GM03348 (cell line): ENCODE measurements at places on chromosomes 7 and 10.

GRCh38 chr7:96217147-96217546, 104.8 kb downstream of the SLC25A13 start:
- DNase-seq = no peak

GRCh38 chr10:97399843-97400545, 1.1 kb downstream of the RRP12 start:
- peak; percentile 59 for DNase-seq

DNA sequence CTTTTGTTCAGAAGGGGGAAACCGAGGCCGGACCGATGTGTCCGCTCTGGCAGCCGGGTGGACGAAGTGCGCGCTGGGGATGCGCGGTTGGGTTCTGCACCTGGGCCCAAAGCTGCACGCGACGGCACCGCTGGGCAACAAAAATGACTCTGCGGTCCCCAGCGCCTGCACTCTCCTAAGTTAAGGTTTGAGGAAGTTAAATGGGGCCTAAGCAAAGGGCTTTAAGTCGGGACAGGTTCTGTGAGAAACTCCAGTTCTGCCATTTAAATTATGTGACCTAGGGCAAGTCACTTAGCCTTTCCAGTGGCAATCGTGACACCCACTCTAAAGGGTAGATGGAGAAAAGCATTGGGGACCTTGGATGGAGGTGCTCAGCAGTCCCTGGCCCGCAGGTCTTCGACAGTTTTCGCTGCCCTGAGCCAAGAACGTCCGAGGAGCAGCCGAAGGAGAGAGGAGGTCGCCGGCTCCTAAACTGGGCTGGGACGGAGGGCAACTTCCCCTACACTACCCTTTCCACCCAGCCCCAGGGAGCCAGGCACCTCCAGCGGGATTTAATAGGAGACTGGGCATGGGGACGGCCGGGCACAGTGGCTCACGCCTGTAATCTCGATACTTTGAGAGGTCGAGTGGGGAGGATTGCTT, 534 bp upstream of the ACBD5 start:
- DNase-seq = peak; percentile 21

GRCh38 chr10:6139470-6139869, 50.6 kb downstream of the RBM17 start:
- no peak for DNase-seq

DNA sequence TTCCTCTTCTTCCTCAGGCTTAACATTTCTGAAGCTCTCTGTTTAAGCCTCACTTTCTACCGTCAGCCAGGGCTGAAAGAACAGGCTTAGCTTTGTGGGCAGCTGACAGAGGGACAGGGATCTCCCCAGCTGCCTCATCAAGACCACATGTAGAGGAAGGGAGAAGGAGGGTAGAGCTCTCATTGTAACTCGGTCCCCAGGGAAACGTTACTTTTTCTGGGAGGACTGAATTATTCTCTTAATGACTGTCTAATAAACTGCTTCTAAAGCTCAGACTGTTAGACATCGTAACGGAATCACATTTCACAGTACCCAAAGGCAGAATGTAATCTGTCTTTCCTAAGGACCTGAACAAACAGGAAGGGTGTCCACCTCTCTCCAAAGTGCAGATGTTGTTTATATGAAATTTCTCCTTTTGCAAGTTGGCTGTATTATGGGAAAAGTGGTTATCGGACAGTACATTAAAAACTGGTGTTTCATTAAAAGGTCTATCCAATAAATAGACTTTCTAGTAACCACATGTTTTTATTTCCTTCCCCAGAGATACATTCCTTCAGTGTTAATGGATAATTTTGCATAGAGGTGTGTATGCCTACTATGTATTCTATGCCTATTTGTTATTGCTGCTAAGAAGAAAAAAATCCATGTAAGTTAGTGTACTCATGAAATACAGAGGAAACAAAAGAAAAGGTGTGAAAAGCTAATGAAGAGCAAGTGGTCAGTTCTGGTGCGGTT, 144.2 kb downstream of the CTTNBP2 start:
- no peak for DNase-seq

DNA sequence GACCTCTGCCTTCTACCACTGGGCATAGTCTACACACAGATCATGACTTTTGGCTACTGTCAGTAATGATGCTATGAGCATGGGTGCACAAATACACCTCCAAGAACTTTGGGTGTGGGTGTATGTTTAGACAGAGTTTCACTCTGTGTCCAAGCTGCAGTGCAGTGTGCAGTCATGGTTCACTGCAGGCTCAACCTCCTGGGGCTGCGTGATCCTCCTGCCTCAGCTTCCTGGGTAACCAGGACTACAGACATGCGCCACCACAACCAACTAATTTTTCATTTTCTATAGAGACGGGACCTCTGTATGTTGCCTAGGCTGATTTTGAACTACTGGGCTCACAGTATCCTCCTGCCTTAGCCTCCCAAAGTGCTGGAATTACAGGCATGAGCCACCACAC, 194.4 kb downstream of the NSUN6 start:
- DNase-seq = no peak

- DNase-seq = no peak
Measured at GRCh38 chr7:46542076-46542475, 621.0 kb upstream of the IGFBP3 start.
